ENCODE measurements at places on chromosomes 2 and 18. TPM values are rescaled to one million over a fixed set of nuclear protein-coding genes. Genes with fewer than 3 reads are reported as not detected.

SERPINB11 gene
- total RNA-seq, result not detected

TMEM37 gene
- 4.9 TPM for total RNA-seq

EGR4 gene
- total RNA-seq, result not detected

ERBB4 gene
- total RNA-seq, result 15.7 TPM

C2orf92 gene
- 32.0 TPM for total RNA-seq

GRCh38 chr2:174632841-174633622 lies 35.4 kb upstream of the WIPF1 start:
- no peaks in the 10 kb centered on the region for H3K27me3 ChIP-seq
- H3K4me1 ChIP-seq, result peaks cover 92% of the 10 kb centered on the region
- peak overlapping the region; percentile 51 for H3K27ac ChIP-seq
- DNase-seq, result no peak
- peak overlapping the region; percentile 59 for H3K4me3 ChIP-seq

GRCh38 chr18:24989760-24990593 lies 362.0 kb downstream of the ZNF521 start:
- no peaks in the 10 kb centered on the region for H3K27me3 ChIP-seq
- no peaks in the 10 kb centered on the region for H3K36me3 ChIP-seq
- H3K27ac ChIP-seq, result no peak overlapping the region
- no peak overlapping the region for H3K4me3 ChIP-seq

DNA sequence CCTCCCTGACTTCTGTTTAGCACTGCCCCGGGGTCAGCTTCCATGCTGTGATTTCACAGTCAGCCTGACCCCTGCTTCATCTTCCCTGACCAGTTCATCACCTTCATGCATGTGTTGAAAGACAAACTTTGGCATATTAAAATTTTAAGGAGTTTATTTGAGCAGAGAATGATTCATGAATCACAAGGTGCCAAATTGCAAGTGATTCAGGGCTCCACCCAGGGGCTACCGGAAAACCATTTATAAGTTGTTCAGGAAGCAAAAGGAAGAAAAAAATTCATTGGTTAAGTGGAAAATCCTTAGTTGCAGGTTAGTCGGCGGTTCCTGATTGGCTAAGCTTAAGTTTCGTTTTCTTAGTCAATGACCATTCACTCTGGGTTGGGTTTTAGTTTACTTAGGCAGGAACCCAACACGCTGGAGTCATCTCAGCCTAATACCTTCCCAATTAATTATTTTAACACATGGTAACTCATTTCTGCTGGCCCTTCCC lies 10.6 kb downstream of the IL1F10 start:
- H3K4me1 ChIP-seq, result no peaks in the 10 kb centered on the region
- no peak overlapping the region for H3K27ac ChIP-seq
- no peaks in the 10 kb centered on the region for H3K27me3 ChIP-seq

- no peak overlapping the region for H3K27ac ChIP-seq
- peaks cover 4% of the 10 kb centered on the region for H3K4me1 ChIP-seq
- H3K4me3 ChIP-seq, result no peak overlapping the region
- no peak for DNase-seq
These were observed 20.8 kb downstream of the KCNE4 start for GRCh38 chr2:223072826-223073225.

GRCh38 chr2:30110773-30111172 lies 36.0 kb upstream of the YPEL5 start:
- H3K27me3 ChIP-seq, result no peaks in the 10 kb centered on the region
- H3K27ac ChIP-seq, result no peak overlapping the region
- no peaks in the 10 kb centered on the region for H3K36me3 ChIP-seq
- no peak overlapping the region for H3K4me3 ChIP-seq
- H3K4me1 ChIP-seq, result peaks cover 13% of the 10 kb centered on the region

DNA sequence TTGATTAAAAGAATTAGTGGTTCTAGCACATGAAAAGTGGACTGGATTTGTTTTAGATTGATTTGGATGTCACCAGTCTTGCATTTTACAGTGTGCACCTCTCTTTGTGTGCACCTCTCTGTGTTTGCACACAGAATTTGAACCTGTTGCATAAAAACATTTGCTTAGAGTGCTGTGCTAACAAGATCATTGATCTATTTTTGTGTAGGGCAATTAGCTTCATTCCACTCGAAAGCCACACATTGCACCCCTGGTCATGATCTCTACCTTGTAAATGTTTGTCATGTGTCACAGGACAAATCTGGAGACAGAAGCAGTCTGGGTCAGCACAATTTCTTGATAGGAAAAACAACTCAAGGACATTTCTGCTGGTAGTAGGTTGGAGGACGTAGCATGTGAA lies 258.7 kb upstream of the LINC00305 start:
- no peak overlapping the region for H3K4me3 ChIP-seq
- no peak for DNase-seq
- no peaks in the 10 kb centered on the region for H3K27me3 ChIP-seq
- H3K36me3 ChIP-seq, result no peaks in the 10 kb centered on the region
- no peaks in the 10 kb centered on the region for H3K4me1 ChIP-seq

- no peaks in the 10 kb centered on the region for H3K4me1 ChIP-seq
- H3K27me3 ChIP-seq, result no peaks in the 10 kb centered on the region
- H3K4me3 ChIP-seq, result no peak overlapping the region
- no peaks in the 10 kb centered on the region for H3K36me3 ChIP-seq
- no peak for DNase-seq
These were observed 647.7 kb downstream of the BCL11A start for GRCh38 chr2:59905731-59906130.

DNA sequence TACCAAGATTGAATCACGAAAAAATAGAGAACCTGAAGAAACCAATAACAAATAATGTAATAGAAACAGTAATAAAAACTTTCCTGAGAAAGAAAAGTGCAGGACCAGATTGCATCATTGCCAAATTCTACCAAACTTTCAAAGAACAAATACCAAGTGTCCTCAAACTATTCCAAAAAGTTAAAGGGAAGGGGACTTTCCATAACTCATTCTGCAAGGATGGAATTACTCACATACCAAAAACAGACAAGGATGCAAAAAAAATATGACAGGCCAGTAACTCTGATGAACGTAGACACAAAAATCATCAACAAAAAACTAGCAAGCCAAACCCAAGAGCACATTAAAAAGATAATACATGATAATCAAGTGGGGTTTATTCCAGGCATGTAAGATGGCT lies 172.3 kb upstream of the SLC35G4 start:
- DNase-seq, result no peak
- no peaks in the 10 kb centered on the region for H3K27me3 ChIP-seq
- H3K4me1 ChIP-seq, result no peaks in the 10 kb centered on the region
- no peak overlapping the region for H3K27ac ChIP-seq

- H3K4me3 ChIP-seq, result no peak overlapping the region
- no peaks in the 10 kb centered on the region for H3K36me3 ChIP-seq
- no peak for DNase-seq
These were observed 22.8 kb upstream of the KIDINS220 start for GRCh38 chr2:8860239-8860638.
